Uterus (tissue), 4 donors: ENCODE measurements at places on chromosomes 3 and 15. TPM values are rescaled to one million over a fixed set of nuclear protein-coding genes. Genes with fewer than 3 reads are reported as not detected.

The DUOX2 gene
- total RNA-seq: not detected

GRCh38 chr15:81901319-81901718, 144.5 kb downstream of the MEX3B start:
- DNase-seq: no peak

GRCh38 chr3:105755121-105755886, 113.5 kb downstream of the CBLB start:
- DNase-seq: no peak

- DNase-seq: no peak
Measured at GRCh38 chr3:151568184-151568583, 107.3 kb upstream of the IGSF10 start.

DNA sequence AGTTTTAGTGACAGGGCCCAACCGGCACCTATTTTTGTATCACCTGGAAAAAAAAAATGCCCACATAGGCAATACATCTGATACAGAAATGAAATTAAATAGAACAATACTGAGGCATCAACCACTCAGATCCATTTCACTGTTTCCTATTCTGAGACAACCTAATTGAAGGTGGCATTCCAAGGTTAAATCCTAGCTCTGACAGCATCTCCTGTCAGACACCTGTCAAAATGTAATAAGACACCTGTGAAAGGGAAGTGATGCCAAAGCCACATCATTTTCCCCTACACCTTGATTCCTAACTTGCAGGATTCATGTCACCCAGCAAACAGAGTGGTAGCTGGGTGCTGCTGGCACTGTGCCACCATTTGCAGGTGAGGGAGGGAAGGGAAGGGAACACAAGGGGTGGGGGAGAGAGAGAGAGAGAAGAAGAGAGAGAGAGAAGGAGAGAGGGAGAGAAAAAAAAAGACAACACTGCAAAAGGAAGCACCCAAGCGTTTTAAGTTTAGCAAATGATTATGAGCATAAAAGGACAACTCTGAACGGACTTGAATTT, 1044.6 kb upstream of the CFAP20DC start:
- no peak for DNase-seq

- DNase-seq: no peak
Measured at GRCh38 chr3:171115667-171116066, 89.1 kb upstream of the SLC2A2 start.

GRCh38 chr3:154956815-154957214, 123.3 kb upstream of the MME start:
- DNase-seq: no peak

GRCh38 chr3:156382458-156383346, 172.2 kb downstream of the SSR3 start:
- no peak for DNase-seq

- no peak for DNase-seq
Measured at GRCh38 chr3:45078910-45079522, 52.9 kb downstream of the CLEC3B start.

- DNase-seq: no peak
Measured at GRCh38 chr3:50651920-50652529, 22.7 kb upstream of the DOCK3 start.

GRCh38 chr3:141642215-141642614, 95.9 kb upstream of the RNF7 start:
- no peak for DNase-seq

GRCh38 chr3:61894988-61895935, 333.9 kb downstream of the PTPRG start:
- peak; percentile 48 for DNase-seq

The CCR8 gene
- total RNA-seq: not detected

DNA sequence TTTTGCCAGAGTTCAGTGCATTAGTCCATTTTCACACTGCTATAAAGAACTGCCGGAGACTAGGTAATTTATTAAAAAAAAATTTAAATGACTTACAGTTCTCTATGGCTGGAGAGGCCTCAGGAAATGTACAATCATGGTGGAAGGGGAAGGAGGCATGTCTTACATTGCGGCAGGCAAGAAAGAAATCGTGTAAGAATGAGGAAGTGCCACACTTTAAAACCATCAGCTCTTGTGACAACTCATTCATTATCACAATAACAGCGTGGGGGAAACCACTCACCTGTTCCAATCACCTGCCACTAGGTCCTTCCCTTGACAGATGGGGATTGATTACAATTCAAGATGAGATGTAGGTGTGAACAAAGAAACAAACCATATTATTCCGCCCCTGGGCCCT, 1361.4 kb downstream of the NSUN3 start:
- DNase-seq: no peak

DNA sequence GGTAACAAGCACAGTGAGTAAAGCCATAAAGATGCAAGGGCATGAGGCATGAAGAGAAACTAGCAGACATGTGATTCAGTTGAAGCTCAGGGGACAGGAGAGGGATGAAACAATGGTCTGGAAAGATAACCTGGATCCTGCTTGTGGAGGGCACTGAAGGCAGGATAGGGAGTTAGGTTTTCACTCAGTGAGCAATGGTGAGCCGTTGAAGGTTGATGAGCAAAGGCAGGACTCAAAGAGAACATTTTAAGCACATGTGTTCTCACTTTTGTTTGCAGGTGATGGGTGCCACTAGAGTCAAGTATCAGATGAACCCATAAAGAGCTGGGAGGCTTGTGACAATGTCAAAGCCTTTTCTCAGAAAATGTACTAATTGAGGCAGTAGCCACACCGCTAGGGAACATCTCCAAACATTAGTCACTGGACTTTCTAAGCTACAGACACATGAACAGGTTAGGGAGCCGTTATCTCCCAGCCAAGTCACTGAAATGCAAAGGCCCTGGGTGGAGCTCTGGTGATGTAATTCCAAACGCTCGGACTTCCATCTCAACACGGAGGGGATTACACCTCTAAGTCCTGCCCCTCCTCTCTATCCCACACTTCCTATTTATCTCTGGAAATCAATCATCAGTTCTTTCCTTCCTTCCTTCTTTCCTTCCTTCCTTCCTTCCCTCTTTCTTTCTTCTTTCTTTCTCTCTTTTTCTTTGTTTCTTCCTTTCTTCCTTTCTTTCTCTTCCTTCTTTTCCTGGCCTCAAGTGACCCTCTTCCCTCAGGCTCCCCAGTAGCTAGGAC, 22.7 kb downstream of the KLHL6 start:
- DNase-seq: no peak

The ARID3B gene
- 3.8 TPM for total RNA-seq

The GCNT3 gene
- total RNA-seq: 1.7 TPM

GRCh38 chr15:65578904-65579728, 31.8 kb downstream of the INTS14 start:
- DNase-seq: no peak

GRCh38 chr3:99755831-99756230, 61.8 kb upstream of the CMSS1 start:
- no peak for DNase-seq

The ADAMTS17 gene
- total RNA-seq: 8.1 TPM

The PPP2R3A gene
- 22.9 TPM for total RNA-seq

The MYZAP gene
- 17.7 TPM for total RNA-seq

GRCh38 chr3:79233431-79234060, 534.3 kb downstream of the ROBO1 start:
- DNase-seq: no peak

The GOLGA6B gene
- not detected for total RNA-seq

DNA sequence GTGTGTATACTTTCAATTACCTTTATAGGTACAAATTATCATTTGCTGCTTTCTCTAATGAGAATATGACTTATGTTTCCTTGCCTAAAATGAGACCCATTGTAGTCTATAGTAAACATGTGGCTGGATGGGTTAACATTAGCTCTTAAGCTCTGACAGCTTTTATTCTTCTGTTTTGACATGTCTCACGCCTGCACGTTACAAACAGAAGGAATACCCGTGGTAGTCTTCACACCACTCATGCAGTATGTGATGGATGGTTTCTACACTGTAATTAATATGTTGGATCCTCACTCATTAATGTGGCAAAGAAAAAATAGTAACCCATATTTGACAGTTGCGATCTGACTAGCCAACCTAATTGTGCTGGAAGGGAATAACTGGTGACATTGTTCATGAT, 133.4 kb upstream of the MITF start:
- no peak for DNase-seq

The VIPR1 gene
- total RNA-seq: 1.5 TPM

GRCh38 chr3:17850448-17850847, 108.0 kb upstream of the TBC1D5 start:
- DNase-seq: no peak

GRCh38 chr3:38140326-38141172, 2.1 kb downstream of the MYD88 start:
- no peak for DNase-seq

The RAB6B gene
- 12.0 TPM for total RNA-seq

DNA sequence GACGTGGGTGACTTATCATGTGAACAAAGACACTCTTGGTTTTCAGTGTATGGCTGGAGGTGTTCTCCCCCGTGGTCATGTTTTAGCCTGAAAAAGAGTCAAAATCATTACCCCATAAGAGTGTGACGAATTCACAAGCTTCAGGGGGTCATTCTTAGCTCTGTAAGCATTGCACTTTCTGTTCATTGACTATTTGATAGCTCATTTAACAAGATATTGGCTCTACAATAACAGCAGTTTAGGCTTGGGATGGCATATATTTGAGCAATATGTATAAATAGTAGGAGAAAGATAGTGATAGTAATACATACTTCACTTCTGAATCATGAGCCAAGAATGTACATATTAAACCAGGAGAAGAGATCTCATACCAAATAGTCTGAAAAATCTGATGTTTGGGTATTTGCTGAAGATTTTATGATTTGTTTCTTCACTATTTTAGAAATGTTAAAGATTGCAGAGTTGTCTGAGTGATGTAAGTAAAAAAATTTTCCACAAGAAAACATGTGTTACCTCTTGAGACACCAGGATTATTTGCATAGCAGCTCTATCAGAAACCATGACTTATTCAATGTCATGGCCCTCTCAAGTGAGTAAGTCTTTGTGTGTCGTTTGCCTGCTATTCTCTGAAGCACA, 996.0 kb downstream of the OTOL1 start:
- no peak for DNase-seq

The RTP3 gene
- not detected for total RNA-seq

The C2CD4B gene
- total RNA-seq: 1.2 TPM

The EXD1 gene
- total RNA-seq: not detected

The ACKR4 gene
- total RNA-seq: 4.1 TPM

DNA sequence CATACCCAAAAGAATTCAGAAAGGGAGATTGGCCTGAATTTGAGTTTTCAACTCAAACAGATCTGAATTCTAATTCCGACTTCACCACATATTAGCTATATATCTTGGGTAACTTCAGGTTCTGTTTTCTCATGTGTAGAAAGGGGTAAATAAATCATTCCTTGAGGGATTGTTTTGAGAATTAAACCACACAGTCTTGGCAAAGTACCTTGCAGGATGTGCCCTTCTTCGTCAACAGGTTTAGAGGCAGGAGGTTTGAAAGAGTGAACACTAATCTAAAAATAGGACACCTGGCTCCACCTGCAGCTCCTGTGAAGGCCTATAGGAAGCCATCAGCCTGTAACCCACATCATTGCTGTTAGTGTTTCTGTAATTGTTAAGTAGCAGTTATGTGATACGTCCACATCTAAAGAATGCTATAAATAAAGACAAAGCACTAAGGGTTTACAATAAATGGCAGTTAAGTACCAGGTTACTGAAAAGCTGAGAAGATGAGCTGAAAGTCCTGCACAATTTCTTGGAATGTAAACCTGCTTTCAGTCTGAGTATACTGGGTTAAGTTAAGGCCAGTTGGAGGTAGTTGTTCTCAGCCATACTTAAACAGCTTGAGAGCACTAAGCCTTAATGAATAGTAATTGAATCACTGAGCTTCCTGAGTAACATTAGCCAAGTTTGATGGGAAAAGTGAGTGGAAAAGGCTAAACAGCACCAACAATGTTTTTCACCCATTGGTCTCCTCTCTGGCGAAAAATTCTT, 6.0 kb downstream of the CCDC80 start:
- no peak for DNase-seq

- DNase-seq: no peak
Measured at GRCh38 chr3:46695962-46696894, 2.7 kb upstream of the ALS2CL start.

The CLRN1 gene
- total RNA-seq: not detected

DNA sequence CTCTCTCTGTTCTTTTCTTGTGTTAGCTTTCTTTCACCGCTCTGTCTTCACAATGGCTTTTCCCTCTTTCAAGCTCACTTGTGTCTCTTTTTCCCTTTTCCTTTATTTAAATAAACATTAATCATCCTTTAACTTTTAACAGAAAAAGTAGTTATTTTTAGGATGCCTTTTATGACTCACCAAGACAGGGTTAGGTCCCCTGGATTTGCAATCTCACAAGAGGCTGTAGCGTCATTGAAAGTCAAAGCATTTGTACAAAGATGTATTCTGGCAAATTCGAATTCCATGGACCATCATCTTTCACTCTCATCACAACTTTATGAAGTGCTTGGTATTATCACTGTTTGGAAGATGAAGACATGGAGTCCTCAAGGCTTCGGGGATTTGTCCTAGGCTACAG, 34.8 kb upstream of the MCTP2 start:
- DNase-seq: no peak

The GRAMD1C gene
- total RNA-seq: 10.3 TPM

DNA sequence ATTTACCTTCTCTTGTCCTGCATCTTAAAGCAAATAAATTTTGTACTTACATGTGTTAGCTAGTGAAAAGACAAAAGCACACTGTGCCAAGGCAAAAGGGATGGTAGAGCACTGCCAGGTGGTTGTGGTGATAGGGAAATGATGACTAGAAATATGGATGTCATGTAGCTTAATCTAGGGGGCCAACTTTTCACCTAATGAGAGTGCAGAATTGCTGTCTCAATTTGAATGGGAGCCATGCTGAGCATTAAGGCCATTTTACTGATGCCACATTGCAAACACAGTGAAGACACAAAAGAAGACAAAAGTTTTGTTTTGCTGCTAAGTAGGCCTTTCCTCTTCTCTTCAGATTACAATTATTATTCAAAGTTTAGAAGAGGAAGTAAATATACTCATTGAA, 274.7 kb downstream of the PDCD6IP start:
- no peak for DNase-seq

GRCh38 chr15:68997050-68997449, 17.4 kb upstream of the NOX5 start:
- no peak for DNase-seq

DNA sequence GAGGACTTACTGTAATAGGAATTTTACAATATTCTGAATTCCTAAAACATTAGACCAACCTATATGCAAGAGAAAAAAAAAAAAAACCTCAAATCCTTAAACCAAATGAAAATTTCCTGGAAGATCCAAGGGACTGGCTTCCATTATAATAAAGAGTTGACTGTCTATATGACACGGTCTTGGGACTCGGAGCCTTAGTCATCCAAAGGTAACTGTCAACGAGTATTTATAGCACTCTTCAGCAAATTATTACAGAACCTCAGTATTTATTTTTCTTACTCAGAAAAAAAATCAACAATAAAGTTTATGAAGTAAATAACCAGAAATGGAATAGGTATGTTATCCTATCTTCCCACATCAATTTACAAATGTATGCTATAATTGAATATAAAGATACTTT, 66.0 kb downstream of the TTBK2 start:
- DNase-seq: no peak

DNA sequence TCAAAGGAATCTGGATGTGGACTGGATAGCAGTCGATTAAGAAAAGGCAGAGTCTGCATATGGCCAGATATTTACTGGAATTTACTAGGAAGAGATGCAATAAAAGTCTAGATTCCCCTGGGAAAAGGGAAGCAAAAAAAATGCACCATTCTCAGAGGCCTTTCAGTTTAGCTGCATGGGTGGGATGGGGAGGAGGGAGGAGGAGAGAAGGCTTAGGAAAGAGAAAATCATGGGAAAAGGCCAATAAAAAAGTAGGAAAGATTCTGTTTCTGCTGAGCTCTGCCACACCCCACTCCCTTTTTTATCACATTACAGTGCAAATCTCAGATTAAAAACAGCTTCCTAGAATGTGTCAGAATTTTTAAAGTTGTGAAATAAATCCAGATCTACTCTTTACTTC, 103.6 kb downstream of the ADAMTS9 start:
- DNase-seq: no peak

The COX17 gene
- 38.5 TPM for total RNA-seq

The TEX55 gene
- total RNA-seq: not detected
